ENCODE measurements at places on chromosomes 7 and 10.

DNA sequence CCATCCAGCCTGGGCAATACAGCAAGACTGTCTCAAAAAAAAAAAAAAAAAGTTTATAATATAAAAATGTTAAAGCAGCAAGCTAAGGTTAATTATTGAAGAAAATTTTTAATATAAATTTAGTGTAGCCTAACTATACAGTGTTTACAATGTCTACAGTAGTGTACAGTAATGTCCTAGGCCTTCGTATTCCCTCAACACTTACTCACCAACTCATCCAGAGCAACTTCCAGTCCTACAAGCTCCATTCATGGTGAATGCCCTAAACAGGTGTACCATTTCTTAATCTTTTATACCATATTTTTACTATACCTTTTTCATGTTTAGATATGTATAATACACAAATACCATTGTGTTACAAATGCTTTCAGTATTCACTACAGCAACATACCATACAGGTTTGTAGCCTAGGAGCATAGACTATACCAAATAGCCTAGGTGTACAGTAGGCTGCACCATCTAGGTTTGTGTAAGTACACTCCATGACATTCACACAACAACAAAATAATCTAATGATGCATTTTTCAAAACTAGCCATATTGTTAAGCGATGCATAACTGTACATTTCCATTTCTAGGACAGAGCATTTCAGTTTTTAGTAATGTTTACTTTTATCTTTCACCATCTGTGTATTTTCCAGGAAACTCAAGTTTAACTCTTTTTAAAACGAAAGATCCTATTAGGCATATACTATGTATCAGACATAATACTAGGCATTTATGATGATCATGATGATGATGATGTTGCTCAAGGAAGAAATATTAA, 43.3 kb downstream of the CNOT4 start:
- DNase-seq, result no peak

GRCh38 chr10:42866115-42866995, 83.8 kb downstream of the BMS1 start:
- DNase-seq, result peak; percentile 75

DNA sequence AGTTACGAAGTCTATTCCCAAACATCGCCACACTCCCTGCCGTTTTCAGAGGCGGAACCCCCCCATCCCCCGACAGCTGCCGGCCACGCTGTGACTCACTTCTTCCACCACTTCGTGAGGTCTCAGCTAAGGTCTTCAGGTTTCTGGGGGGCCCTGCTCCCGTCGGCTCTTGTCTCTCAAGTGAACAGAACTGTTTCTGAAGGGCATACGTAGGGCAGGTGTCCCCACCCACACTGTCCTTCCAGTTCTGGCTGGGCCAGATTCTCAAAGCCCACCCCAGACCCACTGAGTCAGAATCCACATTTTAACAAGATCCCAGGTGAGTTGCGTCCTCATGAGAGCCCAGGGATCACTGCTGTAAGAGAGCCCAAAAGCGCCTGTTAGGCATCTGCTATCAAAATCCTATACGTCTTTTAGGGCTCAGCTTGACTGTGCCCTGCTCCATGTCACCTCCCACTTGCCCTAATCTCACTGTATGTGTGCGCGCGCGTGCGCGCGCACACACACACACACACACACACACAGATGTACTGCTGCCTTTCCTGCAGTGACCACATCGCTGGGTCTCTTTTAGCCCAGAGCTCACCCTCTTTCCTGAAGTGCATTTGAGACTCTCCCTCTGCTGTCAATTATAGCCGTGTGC, 78.8 kb downstream of the PROSER2 start:
- DNase-seq, result peak; percentile 51

DNA sequence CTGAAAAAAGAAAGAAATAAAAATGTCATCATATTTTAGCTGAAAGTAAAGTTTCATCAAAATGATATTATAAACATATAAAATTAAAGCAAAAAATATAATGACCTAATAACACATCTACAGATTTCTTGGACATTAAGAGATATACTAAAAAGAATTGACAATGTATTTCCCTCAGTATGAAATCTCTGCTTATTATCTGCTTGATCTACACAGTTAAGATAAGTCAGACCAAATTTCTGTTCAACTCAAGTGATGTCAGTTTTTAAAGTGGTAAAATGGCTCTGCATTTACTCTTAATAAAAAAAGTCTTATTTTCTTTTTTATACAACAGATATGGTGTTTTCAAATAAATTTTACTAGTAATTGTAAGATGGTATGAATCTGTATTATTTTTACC, 159.4 kb upstream of the SEMA3A start:
- DNase-seq, result no peak

DNA sequence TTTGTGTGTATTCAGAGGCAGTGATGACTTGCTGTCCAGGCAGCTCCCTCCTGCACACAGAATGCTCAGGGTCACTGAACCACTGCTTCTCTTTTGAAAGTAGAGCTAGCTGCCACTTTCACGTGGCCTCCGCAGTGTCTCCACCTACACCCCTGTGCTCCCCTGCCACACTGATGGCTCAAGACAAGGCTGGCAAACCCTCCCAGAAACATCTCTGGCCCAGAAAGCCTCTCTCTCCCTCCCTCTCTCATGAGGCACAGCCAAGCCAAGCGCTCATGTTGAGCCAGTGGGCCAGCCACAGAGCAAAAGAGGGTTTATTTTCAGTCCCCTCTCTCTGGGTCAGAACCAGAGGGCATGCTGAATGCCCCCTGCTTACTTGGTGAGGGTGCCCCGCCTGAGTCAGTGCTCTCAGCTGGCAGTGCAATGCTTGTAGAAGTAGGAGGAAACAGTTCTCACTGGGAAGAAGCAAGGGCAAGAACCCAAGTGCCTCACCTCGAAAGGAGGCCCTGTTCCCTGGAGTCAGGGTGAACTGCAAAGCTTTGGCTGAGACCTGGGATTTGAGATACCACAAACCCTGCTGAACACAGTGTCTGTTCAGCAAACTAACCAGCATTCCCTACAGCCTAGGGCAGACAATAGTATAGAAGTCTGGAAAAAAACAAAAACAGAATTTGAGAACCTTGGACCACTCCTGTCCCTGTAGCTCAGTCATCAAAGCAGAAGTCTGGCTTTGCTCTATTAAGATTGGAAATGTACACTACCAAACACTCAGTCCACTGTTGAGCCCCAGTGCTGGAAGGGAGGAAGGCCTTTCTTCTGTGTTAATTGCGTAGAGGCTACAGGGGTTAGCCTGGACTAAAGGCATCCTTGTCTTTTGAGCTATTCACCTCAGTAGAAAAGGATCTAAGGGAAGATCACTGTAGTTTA, 15.8 kb downstream of the SCD start:
- DNase-seq, result no peak

DNA sequence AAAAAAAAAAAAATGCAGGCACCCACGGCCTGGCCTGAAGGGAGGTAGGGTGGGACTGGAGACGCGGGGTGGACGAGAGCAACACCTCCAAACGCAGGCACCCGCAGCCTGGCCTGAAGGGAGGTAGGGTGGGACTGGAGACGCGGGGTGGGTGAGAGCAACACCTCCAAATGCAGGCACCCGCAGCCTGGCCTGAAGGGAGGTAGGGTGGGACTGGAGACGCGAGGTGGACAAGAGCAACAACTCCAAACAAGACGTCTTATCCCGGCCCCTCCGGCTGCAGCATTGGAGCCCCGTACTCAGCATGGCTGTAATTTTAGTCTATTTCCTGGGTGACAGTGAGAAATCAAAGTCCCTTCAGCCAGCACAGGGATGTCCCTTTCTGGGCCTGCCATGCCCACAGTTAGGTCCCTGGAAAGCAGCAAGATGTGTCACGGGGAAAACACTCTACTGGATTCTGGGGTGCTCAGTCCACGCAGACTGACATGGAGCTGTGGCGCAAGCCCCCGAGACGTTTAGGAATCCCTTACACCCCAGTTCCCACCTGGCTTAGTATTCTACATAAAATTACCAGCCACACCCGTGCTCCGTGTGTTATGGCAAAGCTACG, 119.9 kb downstream of the WDR37 start:
- no peak for DNase-seq

DNA sequence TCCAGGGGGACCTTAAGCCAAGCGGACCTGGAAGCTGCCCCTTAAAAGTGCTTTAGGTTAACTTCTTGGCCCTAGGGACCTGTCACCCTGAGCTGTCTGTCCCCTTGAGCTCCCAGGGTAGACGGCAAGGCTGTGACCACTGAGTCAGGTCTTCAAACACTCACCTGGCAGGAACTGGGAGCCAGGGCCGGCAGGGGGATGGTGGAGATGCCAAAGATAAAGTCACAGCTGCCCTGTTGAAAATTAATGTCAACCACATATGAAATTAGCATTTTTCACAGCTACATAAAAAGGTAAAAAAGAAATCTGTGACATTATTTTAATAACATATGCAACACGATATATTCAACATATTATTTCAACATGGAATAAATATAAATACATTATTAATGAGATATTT, 271.0 kb downstream of the GFRA1 start:
- DNase-seq, result no peak

DNA sequence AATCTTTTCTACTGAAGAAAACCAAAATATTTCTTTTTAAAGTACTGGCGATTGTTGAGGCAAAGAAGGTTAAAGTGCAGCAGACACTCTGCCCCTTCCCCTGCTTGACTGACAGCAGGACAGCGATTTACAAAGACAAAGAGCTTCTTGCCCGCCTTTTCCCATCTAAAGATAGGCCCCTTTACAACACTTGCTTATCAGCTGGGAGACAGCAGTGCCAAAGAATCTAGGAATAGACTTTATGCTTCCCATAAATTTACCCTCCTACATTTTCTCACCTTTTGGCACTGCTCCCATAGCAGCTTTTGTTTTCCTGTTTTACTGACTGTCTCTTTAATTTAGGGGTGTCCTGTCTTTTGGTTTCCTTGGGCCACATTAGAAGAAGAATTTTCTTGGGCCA, 824.1 kb downstream of the CCSER2 start:
- no peak for DNase-seq

- no peak for DNase-seq
Observed at GRCh38 chr7:77877791-77878190, 79.2 kb downstream of the PHTF2 start.

- no peak for DNase-seq
Observed at GRCh38 chr7:87541648-87542047, 59.0 kb downstream of the ABCB1 start.

Measured in NB4 (cell line).